Stimulated activated CD4-positive, alpha-beta T cell treated with anti-CD3 and anti-CD28 coated beads, Interleukin-1b, Interleukin-23, amount 100 ng/mL, for 1 hour (primary cell): ENCODE measurements at places on chromosomes 3 and 15.

- DNase-seq: no peak
Measured at GRCh38 chr3:196920733-196921132, 21.6 kb downstream of the NCBP2 start.

GRCh38 chr3:142597906-142598305 is 1.7 kb downstream of the PLS1 start:
- DNase-seq: no peak

DNA sequence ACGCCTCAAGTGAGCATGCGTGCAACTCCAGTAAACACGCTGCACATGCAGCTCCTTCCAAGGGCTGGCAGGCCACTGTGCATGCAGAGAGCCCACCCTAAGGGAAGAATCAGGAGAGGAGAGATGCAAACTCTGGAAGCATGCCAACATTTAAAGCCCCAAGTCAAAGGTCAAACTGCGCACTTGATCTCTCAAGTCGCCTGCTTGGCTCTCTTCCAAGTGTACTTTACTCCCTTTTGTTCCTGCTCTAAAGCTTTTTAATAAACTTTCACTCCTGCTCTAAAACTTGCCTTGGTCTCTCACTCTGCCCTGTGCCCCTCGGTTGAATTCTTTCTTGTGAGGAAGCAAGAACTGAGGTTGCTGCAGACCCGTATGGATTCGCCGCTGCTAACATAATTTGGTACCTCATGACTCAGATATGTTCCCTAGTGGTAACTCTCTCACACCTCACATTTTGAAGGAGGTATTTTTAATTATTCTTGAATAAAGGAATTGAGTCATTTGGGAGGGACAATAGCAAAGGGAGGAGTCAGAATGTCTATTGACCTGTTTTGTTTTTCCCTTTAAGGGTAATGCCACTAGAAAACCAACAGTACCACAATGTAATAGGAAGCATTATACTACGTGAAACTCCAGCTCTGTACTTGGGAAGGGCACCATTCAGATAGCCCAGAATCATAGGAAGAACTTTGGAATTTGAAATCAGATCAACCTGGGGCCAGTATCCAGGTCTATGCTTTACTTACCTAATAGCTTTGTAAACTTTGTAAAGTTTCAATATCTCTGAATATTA is 19.6 kb upstream of the DGKG start:
- DNase-seq: no peak

DNA sequence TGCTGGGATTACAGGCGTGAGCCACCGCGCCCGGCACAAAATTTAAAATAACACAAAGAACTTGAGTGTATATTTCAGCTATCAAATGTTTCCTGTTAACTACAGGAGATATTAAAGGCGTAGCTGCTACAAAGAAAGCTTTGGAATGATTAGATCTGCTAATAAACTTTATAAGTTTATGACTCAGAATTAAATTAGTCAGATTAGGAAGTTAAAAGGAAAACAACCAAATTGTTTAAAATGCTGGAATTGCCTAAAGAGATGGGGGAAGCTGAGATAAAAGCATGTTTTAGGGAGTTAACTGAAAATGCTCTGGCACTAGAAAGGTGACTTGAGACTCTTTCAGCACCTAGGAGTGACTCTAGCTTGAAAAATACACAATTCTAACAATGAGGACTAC is 58.9 kb downstream of the COL8A1 start:
- DNase-seq: no peak

GRCh38 chr15:76903251-76903681 is 1.9 kb downstream of the SCAPER start:
- no peak for DNase-seq

- no peak for DNase-seq
Measured at GRCh38 chr15:33636234-33636633, 325.5 kb downstream of the RYR3 start.
